T-helper 1 cell (primary cell): ENCODE measurements at places on chromosomes 3 and 15.

GRCh38 chr3:194333212-194333980, 17.7 kb downstream of the CPN2 start:
- peak; percentile 80 for DNase-seq

- DNase-seq = no peak
These were observed 304.5 kb downstream of the AGBL1 start for GRCh38 chr15:86384186-86384585.

- no peak for DNase-seq
These were observed 59.9 kb downstream of the SMAD6 start for GRCh38 chr15:66761726-66762595.

GRCh38 chr3:14852058-14852594, 33.4 kb downstream of the FGD5 start:
- DNase-seq = no peak

DNA sequence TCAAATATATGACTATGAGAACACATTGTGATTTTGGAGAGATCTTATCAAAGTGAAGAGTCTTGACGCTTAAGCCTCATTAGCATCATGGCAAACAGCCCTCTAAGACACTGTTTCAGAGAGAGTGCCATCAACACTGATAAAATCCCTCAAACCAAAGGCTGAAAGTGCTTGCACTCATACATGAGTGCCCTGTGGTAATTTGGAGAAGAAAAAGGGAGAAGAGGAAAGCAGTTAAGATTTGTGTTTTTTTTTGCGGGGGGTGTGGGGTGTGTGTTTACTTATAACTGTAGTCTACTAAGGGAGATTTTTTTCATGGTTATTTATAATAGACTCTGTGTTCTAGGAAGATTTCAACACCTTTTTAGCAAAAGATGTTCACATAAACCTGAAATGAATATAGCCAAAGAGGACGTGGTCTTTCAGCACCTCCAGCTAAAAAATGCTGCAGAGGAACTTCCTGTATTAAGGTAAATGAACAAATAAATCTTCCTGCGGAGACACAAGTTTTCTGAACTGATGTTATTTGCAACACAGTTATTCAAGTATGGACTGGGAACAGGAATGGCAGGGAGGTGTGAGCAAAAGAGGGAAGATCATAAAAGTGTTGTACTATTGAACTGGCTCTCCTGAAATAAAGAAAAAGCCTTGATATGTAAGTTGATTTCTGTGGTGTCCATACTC, 81.9 kb upstream of the TGFBR2 start:
- DNase-seq = no peak

- no peak for DNase-seq
These were observed 42.1 kb upstream of the ACTC1 start for GRCh38 chr15:34837246-34838016.

GRCh38 chr3:66435989-66436388, 64.8 kb downstream of the LRIG1 start:
- no peak for DNase-seq

- DNase-seq = no peak
These were observed 139.8 kb downstream of the KCNMB2 start for GRCh38 chr3:178676077-178676476.

DNA sequence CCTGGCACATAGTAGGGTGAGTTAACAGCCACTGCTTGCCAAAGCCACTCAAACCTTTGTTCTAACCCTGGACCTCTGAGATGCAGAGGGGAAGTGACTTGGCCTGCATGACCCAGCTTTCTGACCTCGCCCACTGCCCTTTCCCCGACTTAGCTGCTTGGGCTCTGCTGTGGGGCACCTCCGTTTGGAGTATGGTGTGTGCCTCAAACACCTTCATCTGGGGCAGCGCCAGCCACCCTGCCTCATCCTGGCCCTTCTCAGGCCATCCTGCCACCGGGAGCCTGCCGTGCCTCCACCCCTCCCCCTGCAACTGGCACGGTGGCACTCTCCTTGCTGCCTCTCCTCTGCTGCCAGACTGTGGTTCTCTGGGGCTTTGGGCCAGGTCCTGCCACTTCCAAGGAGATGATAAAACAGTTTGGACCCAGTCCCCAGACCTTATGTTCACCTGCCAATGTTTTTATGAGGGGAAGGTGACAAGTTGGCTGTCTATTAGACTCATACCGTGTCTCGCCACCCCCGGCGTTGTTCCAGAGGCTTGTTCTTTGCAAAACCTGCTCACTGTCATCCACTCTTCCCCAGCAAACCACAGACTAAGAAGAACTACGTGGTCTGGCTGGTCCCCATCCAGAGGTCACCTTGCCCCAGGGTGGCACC, 32.2 kb downstream of the SLC6A6 start:
- no peak for DNase-seq

- DNase-seq = no peak
These were observed 37.2 kb downstream of the ECT2 start for GRCh38 chr3:172787746-172788145.

DNA sequence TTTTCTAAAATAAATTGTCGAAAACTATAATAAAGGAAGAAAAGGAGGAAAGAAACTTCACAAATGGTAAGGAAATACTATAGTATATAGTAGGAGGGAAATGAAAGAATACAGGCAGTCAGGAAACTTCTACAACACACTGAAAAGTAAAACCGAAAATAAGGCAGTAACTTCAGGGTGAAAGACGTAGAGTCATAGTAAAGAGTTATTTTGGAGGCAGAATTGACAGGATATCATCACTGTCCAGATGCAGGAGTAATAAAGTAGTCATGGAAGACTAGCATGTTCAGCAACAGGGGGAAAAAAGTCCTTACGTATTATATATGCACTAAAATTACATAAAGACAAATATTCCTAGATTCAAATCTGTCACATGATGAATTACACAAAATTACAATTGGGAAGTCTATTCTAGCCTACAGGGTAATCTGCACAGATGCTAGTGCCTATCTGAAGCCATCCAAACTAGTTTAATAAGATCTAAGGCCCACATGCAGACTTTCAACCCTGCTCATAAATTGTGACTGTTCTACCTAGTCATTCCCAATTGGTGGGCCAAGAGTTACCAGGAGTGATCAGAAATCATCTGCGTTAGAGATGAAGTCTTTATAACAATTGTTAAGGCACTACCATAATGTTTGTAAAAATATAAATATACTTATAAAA, 14.0 kb downstream of the VPS13C start:
- no peak for DNase-seq

GRCh38 chr3:117798221-117798620, 1088.6 kb downstream of the TUSC7 start:
- no peak for DNase-seq

- no peak for DNase-seq
These were observed 277.1 kb downstream of the SUCLG2 start for GRCh38 chr3:67377299-67377698.

DNA sequence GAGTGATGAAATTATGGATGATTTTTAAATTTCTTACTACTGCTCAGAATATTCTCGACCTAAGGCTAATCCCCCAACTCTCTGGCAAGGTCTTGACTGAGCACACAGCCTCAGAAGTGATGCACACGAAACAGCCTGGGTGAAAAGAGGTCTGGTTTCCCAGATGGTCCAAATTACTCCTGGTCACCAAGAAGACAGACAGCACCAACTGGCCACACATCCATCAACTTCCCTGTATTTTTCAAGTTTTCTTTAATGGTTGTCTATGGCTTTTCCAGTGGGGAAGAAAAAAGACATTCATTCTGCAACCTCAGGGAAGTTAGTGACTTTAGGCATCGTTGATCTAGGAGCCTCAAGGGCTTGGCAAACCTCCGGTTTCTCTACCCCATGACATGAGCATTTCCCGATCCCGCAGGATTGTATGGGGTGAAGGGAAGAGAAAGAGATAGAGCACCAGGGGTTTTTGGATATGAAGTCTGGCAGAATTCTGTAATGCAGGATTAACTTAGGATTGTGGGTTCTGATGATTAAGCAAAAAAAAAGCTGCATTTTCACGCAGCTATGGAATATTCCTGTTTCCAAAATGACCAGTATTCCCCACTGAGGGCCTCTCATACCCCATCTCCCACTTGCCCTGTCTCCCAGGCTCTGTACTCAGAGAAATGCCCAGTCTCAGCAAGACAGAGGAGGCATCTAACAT, 62.2 kb downstream of the UMPS start:
- no peak for DNase-seq

GRCh38 chr15:64893481-64894394, 18.0 kb upstream of the ANKDD1A start:
- DNase-seq = peak; percentile 100

DNA sequence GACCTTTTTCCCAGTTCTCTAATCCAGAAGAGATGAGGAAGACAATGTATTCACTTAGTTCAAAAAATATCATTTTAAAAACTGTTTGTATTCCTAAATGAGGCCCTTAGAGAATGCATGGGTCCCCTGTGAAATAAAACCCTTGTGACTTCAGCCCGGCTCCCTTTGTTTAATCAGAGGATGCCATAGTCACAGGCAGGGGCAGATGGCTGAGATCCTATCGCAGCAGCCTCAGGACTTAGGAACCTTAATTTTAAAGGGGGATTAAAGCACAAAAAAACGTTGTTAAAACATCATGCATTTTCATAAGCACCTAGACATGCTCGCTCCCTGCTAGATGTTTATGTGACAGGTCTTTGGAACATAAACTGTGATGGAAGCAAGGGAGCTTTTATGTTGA, 176.6 kb downstream of the IL20RB start:
- DNase-seq = no peak

DNA sequence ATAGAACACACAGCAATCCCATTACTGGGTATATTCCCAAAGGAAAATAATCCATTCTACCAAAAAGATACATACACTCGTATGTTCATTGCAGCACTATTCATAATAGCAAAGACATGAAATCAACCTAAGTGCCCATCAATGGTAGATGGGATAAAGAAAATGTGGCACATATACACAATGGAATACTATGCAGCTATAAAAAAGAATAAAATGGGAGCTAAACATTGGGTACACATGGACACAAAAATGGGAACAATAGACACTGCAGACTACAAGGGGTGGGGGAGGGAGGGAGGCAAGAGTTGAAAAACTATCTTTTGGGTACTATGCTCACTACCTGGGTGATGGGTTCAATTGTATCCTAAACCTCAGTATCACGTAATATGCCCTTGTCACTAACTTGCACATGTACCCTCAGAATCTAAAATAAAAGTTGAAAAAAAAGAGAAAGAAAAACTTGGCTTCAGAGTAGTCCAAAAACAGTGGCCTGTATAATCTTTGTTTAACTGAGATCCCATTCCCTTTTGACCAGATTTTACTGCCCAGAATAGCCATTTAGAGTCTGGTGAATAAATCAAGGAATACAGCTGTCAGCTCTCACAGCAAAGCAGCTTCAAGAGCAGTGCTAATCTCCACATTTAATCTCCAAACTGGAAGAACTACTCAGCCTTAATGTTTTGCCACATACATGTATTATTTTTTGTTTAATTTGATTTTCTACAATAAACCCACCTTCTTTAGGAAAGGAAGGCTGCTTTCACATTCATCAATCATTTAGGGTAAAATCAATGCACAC, 54.5 kb upstream of the XRN1 start:
- no peak for DNase-seq

GRCh38 chr3:98433764-98434163, 29.2 kb upstream of the OR5K1 start:
- DNase-seq = no peak

DNA sequence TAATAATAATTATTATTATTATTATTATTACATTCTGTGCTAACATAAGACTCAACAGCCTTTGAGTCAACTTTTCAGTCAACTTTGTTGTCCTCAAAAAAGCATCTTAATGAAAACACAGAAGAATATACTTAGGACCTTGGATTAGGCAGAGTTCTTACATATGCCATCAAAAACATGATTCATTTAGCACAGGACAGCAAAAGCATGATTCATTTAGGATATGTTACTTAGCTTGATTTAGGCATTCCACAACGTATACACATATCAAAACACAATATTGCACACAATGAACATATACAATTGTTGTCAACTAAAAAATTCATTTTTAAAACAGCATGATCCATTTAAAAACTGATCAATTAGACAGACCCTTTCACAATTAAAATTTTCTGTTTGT, 213.0 kb downstream of the FMN1 start:
- DNase-seq = no peak

- DNase-seq = no peak
These were observed 136.8 kb downstream of the FOXP1 start for GRCh38 chr3:71446734-71447133.

DNA sequence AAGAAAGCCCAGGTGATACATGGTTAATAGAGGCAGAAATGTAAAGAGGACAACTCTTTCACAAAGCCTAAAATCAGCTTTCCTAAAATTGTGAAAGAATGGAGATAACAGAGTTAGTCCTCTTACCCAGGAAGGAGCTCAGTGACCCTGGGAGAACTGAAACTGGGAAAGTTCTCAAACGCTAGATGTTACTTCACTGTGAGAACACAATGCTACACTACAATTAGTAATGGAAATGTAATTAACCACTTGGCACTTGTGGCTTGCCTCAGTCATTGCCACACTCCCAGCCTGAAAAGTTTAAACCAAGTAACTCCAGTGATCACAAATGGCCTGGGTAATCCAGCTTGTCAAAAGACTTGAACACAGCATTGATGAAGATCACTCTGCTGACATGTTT, 102.7 kb upstream of the FGF7 start:
- DNase-seq = no peak

GRCh38 chr3:75329476-75330097, 334.5 kb upstream of the FRG2C start:
- no peak for DNase-seq

DNA sequence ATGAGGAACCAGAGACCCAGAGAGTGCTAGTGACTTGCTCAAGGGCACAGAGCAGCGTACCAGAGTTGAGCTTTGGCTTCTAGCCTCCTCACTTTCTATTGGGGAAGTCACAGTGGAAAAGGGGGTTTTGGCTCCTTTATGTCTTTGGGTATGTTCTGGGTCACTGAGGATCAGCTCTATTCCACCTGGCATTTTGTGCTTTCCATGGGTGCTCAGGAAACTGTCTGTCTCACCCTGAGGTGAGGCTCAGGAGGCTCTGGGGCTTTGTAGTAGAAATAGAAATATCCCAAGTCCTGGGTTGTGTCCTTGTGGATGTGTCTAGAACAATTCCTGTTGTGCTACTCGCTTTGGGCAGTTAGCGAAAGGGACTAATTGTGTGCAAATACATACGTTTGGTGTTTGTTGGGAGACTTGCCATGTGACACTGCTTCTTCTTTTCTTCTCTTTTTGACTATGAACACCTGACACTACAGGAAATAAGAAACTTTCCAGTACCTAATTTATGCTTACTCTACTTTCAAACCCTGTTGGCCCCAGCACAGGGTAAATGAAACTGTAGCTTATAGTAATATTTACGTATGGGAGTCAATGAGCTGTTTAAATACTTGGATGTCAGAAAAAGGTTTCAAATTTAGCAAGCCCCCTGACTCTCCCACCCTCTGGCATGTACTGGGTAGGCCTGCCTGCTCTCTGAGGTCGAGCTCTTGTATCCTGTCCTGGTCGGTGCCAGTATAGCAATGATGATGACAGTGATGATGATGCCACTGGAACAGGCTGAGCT, 35.6 kb downstream of the SMAD3 start:
- no peak for DNase-seq

- no peak for DNase-seq
These were observed 136.5 kb downstream of the PLCH1 start for GRCh38 chr3:155608228-155608920.

- DNase-seq = no peak
These were observed 147.6 kb upstream of the HACD2 start for GRCh38 chr3:123732447-123732846.
